Stimulated activated naive CD8-positive, alpha-beta T cell treated with anti-CD3 and anti-CD28 coated beads, Interleukin-15, amount 100 ng/mL, for 72 hours (primary cell): ENCODE measurements at places on chromosomes 3 and 15.

DNA sequence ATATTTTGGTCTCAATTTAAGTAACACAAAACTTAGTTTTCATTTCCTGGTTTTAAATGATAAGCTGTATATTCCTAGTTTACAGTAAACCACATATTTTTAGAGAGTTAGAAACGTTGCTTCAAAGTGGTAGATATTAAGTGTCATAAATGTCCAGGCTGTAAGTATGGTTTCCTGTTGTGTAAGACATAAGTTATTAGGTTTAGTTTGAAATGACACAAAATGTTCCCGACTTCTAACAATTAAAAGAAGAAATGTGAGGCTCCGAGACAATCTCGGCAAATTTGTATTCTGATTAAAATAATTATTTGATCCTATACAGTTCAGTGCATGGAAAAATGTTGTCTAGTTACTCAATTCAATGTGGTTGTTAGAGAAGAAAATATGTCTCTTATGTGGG, 387.3 kb downstream of the EPHA3 start:
- no peak for DNase-seq

DNA sequence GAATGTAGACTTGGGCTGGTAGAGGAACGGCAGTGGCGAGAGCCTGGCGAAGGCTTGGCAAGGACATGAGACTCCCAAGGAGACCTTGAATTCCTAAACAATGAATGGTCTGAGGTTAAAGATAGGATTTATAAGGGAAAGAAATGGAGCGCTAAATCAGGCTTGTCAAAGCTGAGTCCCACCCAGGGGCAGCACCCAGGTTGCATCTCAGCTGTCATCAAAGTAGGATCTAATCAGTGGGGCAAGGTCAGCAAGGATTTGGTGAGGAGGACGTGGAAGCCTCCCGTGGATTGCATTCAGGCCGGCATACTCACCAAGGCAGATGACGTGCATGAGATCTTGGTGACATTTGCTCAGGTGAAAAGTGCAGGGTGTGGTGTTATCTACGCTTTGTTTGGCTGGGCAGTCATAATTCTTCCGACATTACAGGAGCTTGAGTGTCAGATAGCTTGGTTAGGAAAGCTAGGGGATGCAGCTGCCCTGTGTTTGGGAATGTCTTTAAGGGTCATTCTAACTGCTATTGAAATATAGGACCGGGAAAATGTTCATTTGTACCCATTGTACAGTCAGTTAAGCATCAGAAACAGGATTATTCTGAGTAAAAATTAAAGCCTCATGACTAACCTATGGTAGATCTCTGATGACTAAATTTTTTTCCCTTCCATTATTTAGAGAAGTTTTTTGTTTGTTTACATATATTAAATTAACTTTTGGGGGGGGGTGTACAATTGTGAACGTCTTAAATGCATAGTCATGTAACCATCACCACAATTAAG, 99.4 kb upstream of the TSC22D2 start:
- DNase-seq = no peak

GRCh38 chr15:29071882-29072273, 186.1 kb downstream of the APBA2 start:
- no peak for DNase-seq

DNA sequence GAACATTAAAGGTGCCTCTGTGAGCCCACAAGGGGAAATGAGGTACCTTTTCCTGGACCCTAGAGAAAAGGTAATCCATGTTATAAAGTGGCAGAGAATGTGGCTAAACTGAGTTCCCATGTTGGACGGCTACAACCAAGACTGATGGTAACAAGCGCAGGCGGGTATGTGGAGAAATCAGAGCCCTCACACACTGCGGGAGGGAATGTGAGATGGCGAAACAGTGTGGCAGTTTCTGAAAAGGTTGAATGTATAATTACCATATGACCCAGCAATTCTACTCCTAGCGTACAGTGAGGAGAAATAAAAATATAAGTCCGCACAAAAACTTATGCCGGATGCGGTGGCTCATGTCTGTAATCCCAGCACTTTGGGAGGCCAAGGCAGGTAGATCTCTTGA, 24.1 kb upstream of the SHISA5 start:
- no peak for DNase-seq

GRCh38 chr3:78177780-78178179, 1137.9 kb downstream of the ROBO2 start:
- DNase-seq = no peak

GRCh38 chr15:100284191-100284590, 57.6 kb downstream of the ADAMTS17 start:
- DNase-seq = no peak
